ENCODE measurements at places on chromosomes 2 and 18. TPM values are rescaled to one million over a fixed set of nuclear protein-coding genes. Genes with fewer than 3 reads are reported as not detected.

- no peak for DNase-seq
Measured at GRCh38 chr2:219512524-219513216, 1.6 kb upstream of the ASIC4 start.

DNA sequence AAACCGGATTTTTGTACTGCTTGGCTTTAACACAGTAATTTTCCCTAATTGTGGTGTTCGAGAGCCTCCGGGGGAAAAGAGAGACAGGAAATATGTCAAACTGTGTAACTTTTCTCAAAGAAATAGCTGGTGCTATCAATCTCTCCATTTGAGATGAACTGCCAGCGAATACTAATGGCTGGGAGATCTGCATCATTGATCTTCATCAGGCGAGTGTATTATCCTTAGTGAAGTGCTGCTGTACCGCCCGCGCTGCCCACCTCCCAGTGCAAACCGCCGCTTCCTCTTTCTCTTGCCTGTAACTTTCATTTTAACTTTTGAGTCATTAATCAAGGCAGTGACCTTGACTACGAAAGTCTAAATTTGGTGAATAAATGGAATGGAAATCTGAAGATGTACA is 246.1 kb upstream of the ST6GAL2 start:
- no peak for DNase-seq

DNA sequence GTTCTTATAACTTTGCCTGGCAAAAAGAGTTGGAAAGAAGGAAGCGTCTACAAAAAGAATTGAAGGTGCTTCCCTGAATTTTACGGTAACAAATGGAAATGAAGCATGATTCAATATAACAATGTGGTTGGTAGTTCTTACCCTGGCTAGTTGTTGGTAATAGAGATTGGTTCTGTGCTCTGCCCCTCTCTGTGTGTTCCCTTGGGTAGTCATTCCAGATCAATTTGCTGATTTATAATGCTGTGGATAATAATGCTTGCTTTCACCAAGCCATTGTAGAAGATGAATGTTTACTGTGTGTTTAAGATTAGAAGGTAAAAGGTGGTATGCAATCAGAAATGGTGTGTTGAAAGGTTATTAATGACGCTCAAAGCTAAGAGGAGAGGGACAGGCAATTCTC is 577.8 kb upstream of the NXPH2 start:
- no peak for DNase-seq

DNA sequence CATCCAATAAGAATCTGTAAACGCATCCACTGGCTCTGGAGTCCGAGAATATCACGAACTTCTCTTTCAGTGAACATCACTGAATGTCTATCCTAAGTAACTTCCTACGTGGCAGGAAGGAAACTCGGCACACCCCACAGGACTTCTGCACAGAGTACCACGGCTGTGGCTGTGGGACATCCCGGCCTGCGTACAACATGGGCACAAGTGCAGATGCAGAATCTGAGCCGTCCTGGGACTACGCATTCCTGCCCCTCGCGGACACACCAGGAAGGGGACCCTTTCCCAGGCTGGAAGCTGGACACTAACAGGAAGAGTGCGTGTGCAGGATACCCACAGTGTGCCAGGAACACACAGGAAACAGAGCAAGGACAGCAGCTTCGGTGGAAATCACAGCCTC is 60.6 kb downstream of the ZNF516 start:
- peak; percentile 12 for DNase-seq

DNA sequence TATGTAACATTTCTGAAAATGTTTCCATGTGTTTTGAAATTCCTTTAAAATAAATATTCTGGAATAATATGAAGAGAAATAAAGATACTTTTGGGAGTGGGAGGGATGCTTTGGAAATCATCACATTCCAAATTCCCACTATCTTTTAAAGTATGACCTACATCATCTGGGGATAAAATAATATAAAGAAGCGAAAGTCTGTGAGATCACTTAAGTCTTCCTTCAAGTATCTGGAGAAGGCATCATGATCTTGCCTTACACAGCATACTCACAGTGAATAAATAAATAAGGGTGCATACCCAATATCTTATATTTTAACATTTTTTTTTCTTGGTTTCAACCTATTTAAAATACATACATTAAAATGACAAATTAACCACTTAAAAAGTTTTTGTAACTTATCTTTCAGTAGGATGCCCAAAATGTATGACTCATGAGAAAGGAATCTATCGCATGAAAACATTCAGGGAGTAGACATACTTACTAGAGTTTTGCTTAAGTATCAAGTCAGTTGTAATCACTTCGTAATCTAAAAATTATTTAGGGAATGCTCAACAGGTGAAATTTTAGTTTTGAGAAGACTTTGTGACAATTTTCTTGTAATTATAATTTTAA is 248.3 kb upstream of the COL3A1 start:
- no peak for DNase-seq

GRCh38 chr18:73283788-73284187 is 416.0 kb upstream of the NETO1 start:
- no peak for DNase-seq

DNA sequence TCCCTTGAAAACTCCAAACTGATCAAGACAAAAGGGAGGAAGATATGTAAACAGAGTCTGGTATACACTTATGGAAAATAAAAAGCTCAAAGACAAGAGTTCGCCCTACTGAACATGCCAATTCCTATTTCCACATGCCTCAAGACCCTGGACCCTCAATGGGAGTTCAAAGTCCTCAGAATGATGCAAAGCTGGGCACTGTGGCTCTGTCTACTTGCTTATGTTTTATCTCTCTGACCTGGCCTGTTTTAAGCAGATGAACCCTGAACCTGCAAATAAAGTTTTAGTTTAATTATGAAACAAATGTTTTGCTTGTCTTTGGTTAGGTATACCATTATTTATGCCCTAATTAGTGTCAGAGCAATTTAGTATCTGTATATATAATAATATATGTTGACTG is 22.6 kb downstream of the NR4A2 start:
- DNase-seq = no peak

DNA sequence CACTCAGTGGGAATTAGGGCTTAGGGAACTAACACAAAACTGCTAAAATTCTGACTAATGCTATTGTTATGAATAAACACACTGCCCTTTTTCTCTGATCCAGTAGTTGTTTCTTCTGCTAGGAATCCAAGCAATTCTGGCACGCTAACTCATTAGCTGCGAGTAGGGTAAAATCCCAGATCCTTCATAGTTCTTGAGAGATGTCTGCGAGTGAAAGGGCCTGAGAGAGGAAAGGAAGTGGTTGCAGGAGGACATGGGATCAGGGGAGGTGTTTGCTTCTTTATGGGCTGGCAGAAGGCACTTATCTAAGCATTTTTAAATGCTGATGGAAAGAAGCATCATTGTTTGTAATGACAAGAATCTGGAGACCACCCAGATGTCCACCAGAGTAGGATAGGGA is 9.4 kb downstream of the MAP3K19 start:
- DNase-seq = no peak

- DNase-seq = no peak
Measured at GRCh38 chr2:176744146-176744545, 468.4 kb upstream of the HNRNPA3 start.

- DNase-seq = no peak
Measured at GRCh38 chr2:203600286-203600685, 65.2 kb upstream of the RAPH1 start.

- peak; percentile 63 for DNase-seq
Measured at GRCh38 chr2:176120364-176121189, 1.9 kb upstream of the HOXD9 start.

GRCh38 chr2:141796449-141796848 is 334.4 kb downstream of the LRP1B start:
- no peak for DNase-seq

DNA sequence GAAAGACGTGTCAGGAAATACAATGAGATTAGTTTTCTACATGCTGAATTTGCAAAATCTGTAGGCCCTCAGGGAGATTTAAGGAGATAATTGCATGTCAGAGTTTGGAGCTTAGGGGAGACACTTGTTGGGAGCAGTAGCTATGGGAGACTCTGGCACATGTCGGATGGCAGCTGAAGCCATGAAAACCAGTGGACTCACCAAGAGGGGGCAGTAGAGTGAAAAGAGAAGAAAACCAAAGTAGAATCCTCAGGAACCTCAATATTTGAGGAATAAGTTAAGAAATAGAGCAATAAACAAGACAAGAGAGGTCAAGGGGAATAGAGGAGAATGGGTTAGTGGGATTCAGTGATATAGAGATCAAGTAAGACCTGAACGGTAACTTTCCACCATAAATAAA is 24.8 kb downstream of the RUFY4 start:
- DNase-seq = no peak

CFAP53 gene
- 0.14 TPM for total RNA-seq

SFTPB gene
- not detected for total RNA-seq

NYAP2 gene
- not detected for total RNA-seq

LYPD6B gene
- total RNA-seq = not detected

SMYD5 gene
- 26.5 TPM for total RNA-seq

CRYBA2 gene
- not detected for total RNA-seq

All from dermis blood vessel endothelial cell (primary cell).